ENCODE measurements at places on chromosomes 3 and 15. TPM values are rescaled to one million over a fixed set of nuclear protein-coding genes. Genes with fewer than 3 reads are reported as not detected.
A peak's percentile ranks its signal among the peaks of the same experiment; 100 is the strongest.

DNA sequence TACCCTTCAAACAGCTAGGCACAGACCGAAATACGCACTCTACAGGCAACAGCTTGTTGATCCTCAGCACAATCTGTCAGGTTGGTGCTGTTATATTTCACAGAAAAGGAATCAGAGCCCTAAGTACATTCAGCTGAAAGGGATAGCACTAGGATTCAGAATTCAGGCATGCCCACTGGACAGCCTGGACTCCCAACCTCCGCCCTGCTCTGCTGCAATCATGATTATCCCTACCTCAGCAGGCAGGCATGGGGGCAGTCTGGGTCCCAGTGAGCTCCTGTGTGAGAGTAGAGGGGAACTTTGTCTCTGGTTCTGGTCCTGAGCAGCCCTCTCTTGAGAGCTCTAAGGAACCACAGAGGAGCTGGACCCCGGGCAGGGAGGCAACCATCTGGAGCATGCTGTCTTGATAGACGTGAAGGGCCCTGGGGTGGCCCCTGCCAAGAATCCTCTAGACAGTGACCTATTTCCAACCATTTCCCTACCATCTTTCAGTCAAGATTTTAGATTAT is 23.4 kb upstream of the NOX5 start:
- H3K4me1 ChIP-seq: peaks cover 13% of the 10 kb centered on the region
- H3K27ac ChIP-seq: no peak overlapping the region
- H3K4me3 ChIP-seq: no peak overlapping the region
- H3K36me3 ChIP-seq: no peaks in the 10 kb centered on the region

Gene RETNLB
- total RNA-seq: not detected

- H3K27me3 ChIP-seq: no peaks in the 10 kb centered on the region
- DNase-seq: no peak
- peaks cover 15% of the 10 kb centered on the region for H3K36me3 ChIP-seq
- no peak overlapping the region for H3K4me3 ChIP-seq
- peaks cover 26% of the 10 kb centered on the region for H3K4me1 ChIP-seq
These were observed 56.4 kb downstream of the TMCC1 start for GRCh38 chr3:129837065-129837642.

GRCh38 chr3:131605916-131606315 is 103.1 kb upstream of the MRPL3 start:
- H3K27ac ChIP-seq: no peak overlapping the region
- H3K36me3 ChIP-seq: no peaks in the 10 kb centered on the region
- H3K4me3 ChIP-seq: no peak overlapping the region
- no peak for DNase-seq
- no peaks in the 10 kb centered on the region for H3K4me1 ChIP-seq

- no peaks in the 10 kb centered on the region for H3K27me3 ChIP-seq
- H3K4me1 ChIP-seq: no peaks in the 10 kb centered on the region
- H3K27ac ChIP-seq: no peak overlapping the region
- no peak overlapping the region for H3K4me3 ChIP-seq
- DNase-seq: no peak
These were observed 66.1 kb upstream of the LIMD1 start for GRCh38 chr3:45528429-45528828.

DNA sequence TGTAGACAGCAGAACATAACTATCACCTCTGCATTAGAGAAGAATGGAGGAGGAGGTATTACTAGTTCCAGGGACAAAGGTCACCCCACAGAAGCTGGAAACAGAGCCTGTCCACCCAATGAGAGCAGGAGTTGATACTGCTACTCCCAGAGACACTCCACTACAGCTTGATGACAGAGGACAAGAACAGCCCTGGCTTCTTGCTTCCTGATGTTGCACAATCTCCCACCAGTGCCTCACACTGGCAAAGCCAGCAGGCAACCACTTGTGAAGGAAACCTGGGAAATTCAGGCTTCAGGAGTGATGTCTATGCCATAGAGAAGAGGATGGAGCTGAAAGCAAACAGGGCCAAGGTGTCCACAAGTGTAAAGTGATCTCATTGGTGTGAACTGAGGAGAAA is 78.0 kb upstream of the POU1F1 start:
- H3K4me1 ChIP-seq: peaks cover 9% of the 10 kb centered on the region
- H3K4me3 ChIP-seq: no peak overlapping the region
- H3K27ac ChIP-seq: no peak overlapping the region
- no peaks in the 10 kb centered on the region for H3K36me3 ChIP-seq
- no peak for DNase-seq

Gene COPG1
- 116 TPM for total RNA-seq

DNA sequence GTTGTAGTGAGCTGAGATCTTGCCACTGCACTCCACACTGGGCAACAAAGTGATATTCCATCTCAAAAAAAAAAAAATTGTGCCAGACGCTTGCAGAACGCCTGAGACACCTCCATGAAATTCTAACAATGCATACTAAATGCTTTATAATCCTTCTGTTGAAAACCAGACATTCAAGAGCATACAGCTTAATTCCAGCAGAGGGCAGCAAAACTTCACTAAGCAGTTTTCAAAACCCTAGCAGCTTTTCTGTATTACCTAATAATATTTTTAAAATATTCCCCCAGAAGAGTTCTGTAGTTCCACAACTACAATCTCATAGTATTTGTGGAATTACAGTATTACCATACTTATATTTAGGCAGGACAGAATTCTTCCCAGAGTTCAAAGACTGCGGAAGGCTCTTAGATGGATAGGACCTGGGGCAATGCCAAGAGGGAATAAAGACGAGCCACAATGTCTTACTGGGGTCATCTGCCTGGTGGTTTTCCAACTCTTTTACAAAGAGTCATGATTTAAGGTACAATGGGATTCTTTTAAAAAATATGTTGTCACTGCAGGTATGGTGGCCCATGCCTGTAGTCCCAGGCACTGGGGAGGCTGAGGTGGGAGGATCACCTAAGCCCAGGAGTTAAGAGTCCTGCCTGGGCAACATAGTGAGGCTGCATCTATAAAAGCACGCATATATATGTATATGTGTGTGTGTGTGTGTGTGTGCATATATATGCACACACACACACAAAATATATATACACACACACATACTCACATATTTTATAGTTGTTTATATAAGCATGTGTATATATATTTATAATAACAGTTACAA is 19.6 kb upstream of the TASOR start:
- no peak overlapping the region for H3K27ac ChIP-seq
- DNase-seq: peak; percentile 42
- no peak overlapping the region for H3K4me3 ChIP-seq
- H3K36me3 ChIP-seq: no peaks in the 10 kb centered on the region
- no peaks in the 10 kb centered on the region for H3K4me1 ChIP-seq

DNA sequence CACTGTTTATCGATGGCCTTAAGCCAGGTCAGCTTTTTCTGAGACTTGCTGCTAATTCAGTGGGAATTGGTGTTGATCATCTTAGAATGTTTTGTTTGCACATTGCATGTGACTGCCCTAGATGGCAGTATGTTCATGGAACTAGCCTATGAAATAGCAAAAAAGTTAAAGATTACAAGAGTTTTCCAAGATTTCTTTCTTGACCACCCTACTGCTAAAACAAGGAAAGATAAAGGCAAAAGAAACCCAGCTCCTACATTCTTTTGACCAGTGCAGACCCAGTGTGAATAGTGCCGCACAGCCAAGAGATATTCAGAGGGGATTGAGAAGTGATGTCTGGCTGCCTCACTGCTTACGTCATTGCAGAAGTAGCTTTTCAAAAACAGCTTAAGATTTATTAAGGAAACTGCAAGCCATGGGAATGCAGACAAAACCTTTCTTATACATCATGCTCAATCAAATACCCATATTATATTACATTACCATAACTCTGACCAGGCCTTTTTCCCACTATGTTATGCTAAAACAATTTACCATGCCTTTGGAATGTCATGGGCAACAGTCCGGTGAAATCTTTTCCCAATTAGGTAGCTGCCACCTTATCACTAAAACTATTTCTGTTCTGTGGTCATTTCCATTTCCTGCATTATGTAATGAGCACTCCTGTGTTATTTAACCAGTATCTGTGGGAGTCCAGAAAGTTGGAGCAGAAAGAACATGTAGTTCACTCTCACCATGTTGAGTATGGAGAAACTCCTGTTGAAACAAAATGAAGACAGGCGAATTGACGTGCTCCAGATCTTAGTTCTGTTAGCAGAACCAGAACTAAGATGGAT is 6.0 kb downstream of the PHLDB2 start:
- DNase-seq: no peak
- H3K4me1 ChIP-seq: peaks cover 78% of the 10 kb centered on the region
- H3K27me3 ChIP-seq: no peaks in the 10 kb centered on the region
- peak overlapping the region; percentile 31 for H3K4me3 ChIP-seq
- H3K36me3 ChIP-seq: no peaks in the 10 kb centered on the region

Gene BLM
- total RNA-seq: 47.8 TPM

- H3K4me1 ChIP-seq: peaks cover 10% of the 10 kb centered on the region
- H3K36me3 ChIP-seq: no peaks in the 10 kb centered on the region
- no peak overlapping the region for H3K27ac ChIP-seq
These were observed 682.1 kb upstream of the CFAP20DC start for GRCh38 chr3:59731943-59732342.

Gene NDUFB5
- total RNA-seq: 72.4 TPM

GRCh38 chr15:38707802-38708671 is 143.4 kb upstream of the RASGRP1 start:
- H3K27ac ChIP-seq: no peak overlapping the region
- H3K27me3 ChIP-seq: peaks cover 35% of the 10 kb centered on the region
- no peaks in the 10 kb centered on the region for H3K4me1 ChIP-seq
- DNase-seq: peak; percentile 48

- no peaks in the 10 kb centered on the region for H3K27me3 ChIP-seq
- peaks cover 29% of the 10 kb centered on the region for H3K4me1 ChIP-seq
- DNase-seq: no peak
- H3K36me3 ChIP-seq: peaks cover 6% of the 10 kb centered on the region
- no peak overlapping the region for H3K27ac ChIP-seq
These were observed 1.7 kb downstream of the ARPIN start for GRCh38 chr15:89910891-89911626.

DNA sequence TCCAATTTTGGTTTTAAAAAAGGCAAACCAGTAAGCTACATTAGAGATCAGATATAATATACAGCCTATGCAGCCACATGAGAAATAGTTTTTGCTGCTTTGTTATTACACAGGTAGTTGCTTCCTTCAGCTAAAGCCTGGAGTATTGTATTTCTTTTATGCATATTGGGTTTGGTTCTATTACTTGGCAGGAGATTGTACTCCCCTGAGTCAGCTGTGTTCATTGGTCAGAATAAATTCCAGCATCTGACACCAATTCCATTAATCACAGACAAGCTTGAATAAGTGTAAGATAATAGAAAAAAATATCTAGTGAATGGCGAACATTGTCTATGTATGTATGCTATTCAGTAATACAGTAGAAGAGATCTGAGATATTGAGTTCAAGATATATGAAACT is 26.1 kb upstream of the ZCWPW2 start:
- H3K27me3 ChIP-seq: no peaks in the 10 kb centered on the region
- H3K36me3 ChIP-seq: peaks cover 4% of the 10 kb centered on the region
- H3K4me3 ChIP-seq: no peak overlapping the region
- H3K4me1 ChIP-seq: no peaks in the 10 kb centered on the region
- DNase-seq: no peak
- no peak overlapping the region for H3K27ac ChIP-seq

Gene ANKRD63
- not detected for total RNA-seq

Gene DLL4
- total RNA-seq: 2.0 TPM

GRCh38 chr15:45134682-45135604 is 5.1 kb downstream of the DUOX1 start:
- no peaks in the 10 kb centered on the region for H3K36me3 ChIP-seq
- no peak overlapping the region for H3K27ac ChIP-seq
- DNase-seq: no peak
- peaks cover 6% of the 10 kb centered on the region for H3K4me1 ChIP-seq
- H3K4me3 ChIP-seq: no peak overlapping the region
- peaks cover 70% of the 10 kb centered on the region for H3K27me3 ChIP-seq

DNA sequence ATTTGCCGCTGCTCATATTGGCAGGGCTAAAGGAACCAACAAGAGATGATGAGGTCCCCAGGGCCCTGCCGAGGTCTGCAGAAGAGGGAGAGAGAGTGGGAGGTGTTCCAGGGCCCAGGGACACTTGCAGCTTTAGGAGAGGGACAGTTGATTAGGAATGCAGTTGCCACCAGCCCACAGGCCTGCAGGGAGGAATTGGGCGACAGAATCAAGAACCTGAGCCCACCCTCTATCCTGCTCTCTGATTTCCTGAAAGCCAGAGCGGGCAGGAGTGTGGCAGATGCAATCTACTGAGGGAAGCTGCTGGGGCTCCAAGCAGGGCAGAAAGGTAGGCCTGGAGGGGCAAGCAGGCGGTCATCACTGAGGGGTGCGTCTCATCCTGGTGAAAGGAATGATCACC is 12.1 kb upstream of the PRR23E start:
- H3K36me3 ChIP-seq: peaks cover 9% of the 10 kb centered on the region
- H3K27ac ChIP-seq: peak overlapping the region; percentile 55
- H3K27me3 ChIP-seq: no peaks in the 10 kb centered on the region
- no peak overlapping the region for H3K4me3 ChIP-seq
- peaks cover 11% of the 10 kb centered on the region for H3K4me1 ChIP-seq

DNA sequence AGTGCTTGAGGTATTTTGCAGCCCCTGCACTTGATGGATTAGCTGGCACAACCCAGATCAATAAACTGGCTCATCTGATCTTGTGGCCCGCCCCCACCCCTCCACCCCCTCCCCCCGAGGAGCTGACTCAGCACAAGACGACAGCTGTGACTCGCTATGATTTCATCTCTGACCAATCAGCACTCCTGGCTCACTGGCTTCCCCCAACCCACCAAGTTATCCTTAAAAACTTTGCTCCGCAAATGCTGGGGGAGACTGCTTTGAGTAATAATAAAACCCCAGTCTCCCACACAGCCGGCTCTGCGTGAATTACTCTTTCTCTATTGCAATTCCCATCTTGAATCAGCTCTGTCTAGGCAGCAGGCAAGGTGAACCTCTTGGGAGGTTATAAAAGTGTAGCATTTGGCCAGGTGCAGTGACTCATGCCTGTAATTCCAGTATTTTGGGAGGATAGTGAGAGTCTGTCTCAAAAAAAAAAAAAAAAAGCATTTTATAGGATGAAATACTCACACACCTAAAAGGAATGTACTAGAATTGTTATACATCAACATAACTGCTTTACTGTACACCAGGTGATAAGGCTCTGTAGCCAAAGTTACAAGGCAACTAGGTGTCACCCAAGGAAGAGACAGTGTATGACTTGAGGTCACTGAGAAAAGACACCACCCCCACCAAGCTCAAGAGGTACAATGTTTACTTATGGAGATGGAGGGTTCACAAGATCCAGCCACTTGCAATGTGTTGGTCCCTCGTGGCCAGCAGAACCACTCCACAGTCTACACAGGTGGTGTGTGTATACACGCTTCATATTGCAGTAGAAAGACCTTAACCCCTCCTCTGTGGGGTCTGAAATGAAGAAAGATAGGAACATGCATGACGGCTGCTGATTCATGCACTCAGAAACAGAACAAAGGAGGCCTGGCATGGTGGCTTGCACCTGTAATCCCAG is 8.6 kb downstream of the ZNF445 start:
- H3K4me3 ChIP-seq: no peak overlapping the region
- H3K27me3 ChIP-seq: no peaks in the 10 kb centered on the region
- no peak for DNase-seq
- peaks cover 38% of the 10 kb centered on the region for H3K4me1 ChIP-seq

- H3K4me3 ChIP-seq: no peak overlapping the region
- no peaks in the 10 kb centered on the region for H3K27me3 ChIP-seq
- no peak overlapping the region for H3K27ac ChIP-seq
- peaks cover 9% of the 10 kb centered on the region for H3K36me3 ChIP-seq
- no peaks in the 10 kb centered on the region for H3K4me1 ChIP-seq
These were observed 17.5 kb downstream of the POPDC2 start for GRCh38 chr3:119642746-119643473.

- no peaks in the 10 kb centered on the region for H3K36me3 ChIP-seq
- H3K4me3 ChIP-seq: no peak overlapping the region
- no peak for DNase-seq
- H3K27ac ChIP-seq: no peak overlapping the region
- H3K27me3 ChIP-seq: no peaks in the 10 kb centered on the region
These were observed 55.0 kb upstream of the EPHA3 start for GRCh38 chr3:89052386-89052785.

Gene DUOX1
- not detected for total RNA-seq

Gene STRC
- total RNA-seq: 0.19 TPM
